ENCODE measurements at places on chromosomes 5 and 9.

GRCh38 chr9:18208166-18209059 lies 265.5 kb upstream of the ADAMTSL1 start:
- DNase-seq = no peak

DNA sequence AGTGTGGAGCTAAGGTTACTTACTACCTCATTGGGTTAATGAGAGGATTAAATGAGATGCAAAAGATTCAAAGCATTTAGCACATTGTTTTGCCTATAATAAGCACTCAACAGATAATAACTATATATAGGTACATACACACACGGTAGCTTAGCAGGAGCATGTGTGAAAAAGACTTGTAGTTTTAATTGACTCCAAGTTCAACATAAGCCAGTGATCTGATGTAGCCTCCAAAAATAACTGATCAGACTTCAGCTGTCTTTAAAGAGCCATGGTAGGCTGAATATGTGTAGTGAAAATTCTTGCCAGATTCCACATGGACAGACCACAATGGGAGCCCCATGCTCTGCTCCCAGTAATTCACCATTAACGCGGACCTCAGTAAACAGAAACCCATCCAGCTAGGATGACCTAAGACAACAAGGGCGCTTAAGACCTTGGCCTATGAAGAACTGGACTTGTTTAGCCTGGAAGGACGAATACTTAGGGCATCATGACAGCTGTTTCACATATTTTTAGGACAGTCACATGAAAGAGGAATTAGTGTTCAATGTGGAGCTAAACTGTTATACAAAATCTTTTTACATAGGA lies 115.1 kb upstream of the ZNF366 start:
- DNase-seq = no peak

- no peak for DNase-seq
Measured at GRCh38 chr9:91905991-91906469, 44.0 kb downstream of the ROR2 start.

DNA sequence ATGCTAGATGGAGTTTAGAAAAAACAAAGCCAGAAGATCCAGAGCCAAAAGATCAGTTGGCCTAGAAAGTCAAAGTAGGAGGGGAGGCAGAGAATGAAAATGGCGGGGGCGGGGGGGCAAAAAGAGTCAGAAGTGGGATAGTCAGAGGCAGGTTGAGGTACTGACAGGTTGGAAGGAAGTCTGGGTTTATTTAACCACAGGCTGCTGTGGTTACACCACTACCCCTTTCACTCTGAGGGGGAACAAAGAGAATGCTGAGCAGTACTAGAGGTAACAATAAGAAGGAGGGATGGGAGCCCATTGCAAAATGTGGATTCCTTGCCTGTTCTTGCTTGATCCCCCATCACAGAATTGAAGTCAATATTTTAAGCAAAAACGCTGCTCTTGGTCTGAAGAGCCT lies 111.8 kb downstream of the CAVIN4 start:
- DNase-seq = no peak

- DNase-seq = no peak
Measured at GRCh38 chr9:127178686-127179632, 56.5 kb upstream of the ANGPTL2 start.

DNA sequence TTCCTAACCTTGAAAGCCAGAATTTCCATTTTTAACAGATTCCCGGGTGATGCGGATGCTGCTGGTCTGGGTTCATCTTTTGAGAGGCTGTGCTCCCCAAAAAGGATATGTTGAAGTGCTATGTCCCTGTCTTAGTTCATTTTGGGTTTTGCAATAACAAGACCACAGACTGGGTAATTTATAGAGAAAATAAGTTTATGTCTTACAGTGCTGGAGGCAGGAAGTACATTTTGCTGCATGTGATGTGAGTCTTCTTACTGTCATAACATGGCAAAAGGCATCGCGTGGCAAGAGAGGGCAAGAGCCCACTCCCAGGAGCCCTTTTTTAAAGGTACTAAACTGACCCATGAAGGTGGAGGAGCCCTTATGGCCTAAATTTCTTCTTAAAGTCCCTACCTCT lies 114.1 kb downstream of the DAPK1 start:
- DNase-seq = no peak

DNA sequence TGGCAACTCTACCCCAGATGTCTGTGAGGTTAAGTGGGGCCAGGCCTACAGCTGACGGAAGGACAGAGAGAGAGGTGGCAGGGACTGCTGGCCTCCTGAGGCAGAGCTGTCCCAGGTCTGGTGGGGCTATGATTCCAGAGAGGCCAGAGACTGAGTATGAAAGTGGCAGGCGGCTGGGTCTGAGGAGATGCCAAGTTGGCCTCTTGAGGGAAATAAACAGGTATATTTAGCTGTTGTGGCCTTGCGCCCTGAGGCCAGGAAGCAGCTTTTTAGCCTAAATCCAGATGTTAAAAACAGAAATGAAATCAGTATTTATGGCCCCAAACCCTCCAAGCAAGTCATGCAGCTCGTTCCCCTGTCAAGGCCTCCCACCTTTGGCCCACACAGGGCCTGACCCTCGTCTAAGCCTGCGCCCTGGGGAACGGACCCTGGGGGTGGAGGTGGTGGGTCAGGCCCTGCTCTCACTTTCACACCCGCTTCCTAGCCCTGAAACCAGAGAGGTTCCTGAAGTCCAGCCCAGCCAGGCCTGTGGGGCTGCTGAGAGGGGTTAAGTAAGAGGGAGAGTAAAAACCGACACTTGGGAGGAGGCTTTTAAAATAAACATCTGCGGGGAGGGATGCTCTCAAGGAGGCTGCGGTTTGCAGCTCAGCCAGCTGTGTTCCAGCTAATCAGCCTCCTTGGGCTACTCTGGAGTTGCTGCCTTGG lies 18.7 kb downstream of the PCDHGC5 start:
- peak; percentile 25 for DNase-seq

DNA sequence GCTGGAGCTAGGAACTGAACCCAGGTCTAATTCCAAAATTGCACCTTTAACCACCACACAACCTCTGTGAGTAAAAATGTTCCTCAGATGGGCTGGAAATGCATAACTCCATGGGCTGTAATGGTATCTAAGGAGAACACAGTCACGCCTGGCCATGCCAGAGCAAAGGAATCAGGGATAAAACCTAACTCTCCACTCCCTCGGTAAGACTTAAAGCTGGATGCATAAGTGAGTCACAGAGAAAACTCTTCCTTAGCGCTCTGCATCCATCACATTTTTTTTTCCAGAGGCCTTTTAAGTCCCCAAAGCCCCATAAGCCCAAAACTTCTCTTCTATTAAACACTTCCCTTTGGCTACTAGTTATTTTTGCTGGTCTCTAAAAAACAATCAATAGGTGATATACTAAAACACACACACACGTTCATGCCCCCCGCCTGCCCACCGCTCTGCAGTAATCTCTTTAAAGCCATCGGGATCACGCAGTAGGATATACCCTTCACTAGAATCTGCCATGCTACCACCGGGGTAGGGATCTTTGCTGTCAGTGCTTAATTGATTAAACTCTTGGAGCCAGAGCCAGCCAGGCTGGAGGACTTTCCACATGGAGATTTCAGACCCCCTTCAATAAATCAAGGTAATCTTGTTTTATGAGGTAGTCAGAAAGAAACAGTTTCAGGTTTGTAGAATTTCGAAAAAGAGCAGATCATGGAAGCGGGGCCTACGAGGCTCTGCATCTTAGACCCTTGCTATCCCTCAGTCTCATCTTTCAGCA lies 212.9 kb downstream of the MAPKAP1 start:
- DNase-seq = no peak

DNA sequence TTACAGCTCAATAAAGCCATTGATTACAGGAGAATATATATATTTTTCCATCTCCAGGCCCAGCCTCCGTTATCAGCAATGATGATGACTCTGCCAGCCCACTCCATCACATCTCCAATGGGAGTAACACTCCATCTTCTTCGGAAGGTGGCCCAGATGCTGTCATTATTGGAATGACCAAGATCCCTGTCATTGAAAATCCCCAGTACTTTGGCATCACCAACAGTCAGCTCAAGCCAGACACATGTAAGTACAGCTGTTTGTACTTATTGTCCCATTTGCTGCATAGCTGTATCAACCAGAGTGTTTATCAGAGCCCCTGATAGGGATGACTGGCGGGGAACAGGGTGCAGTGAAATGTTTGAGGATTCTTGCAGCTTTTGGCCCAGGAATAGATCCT lies 197.7 kb downstream of the NTRK2 start:
- DNase-seq = no peak

DNA sequence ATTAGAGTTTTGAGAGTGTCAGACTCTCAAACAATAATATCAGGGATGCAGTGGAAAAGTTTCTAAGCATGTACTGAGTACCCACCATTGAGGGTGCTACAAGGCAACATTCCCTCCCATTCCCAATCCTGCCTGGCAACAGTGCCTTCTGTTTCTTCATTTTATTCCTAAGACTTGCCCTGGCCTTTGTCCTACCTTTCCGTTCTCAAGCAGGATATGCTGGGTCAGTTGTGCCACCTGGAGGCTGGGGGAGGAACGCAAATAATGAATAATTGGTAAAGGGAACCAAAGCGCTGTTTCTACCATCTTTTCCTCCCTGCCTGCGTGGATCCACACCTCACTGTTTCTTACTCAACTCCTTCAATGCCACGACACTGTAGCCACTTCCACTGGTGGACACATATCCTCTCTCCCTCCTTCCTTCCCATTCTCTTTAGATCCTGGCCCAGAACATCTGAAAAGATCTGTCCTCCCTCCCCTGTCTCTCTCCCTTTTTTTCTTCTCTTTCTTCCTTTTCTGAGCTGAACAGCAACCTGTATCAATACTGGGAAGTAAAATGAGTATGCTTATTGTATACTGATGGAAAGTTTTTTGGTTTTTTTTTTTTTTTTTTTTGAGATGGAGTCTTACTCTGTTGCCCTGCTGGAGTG lies 149.5 kb downstream of the C9orf152 start:
- no peak for DNase-seq

DNA sequence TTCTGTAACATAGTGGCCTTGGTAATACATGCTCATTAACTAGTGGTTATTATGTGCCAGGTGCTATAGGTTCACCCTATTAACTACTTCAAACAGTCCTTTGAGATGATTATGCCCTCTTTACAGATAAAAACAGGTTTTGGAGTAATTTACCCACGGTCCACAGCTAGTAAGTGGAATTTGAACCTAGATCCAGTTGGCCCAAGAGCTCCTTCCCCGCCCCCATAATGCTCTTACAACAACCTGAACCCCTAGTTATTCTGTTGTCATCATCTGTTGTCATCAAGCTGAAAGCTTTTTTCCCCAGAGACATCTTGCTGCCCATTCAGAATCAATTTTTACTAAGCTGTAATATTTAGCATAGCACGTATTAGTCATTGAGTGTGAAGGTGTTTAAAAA lies 23.2 kb downstream of the XPA start:
- no peak for DNase-seq

GRCh38 chr5:181136361-181136955 lies 5.5 kb upstream of the OR2V1 start:
- DNase-seq = no peak

- peak; percentile 84 for DNase-seq
Measured at GRCh38 chr9:113578882-113579282, 115.4 kb downstream of the RGS3 start.

GRCh38 chr5:77885519-77885918 lies 109.4 kb upstream of the TBCA start:
- no peak for DNase-seq

- DNase-seq = no peak
Measured at GRCh38 chr9:132147331-132147730, 14.5 kb upstream of the NTNG2 start.

DNA sequence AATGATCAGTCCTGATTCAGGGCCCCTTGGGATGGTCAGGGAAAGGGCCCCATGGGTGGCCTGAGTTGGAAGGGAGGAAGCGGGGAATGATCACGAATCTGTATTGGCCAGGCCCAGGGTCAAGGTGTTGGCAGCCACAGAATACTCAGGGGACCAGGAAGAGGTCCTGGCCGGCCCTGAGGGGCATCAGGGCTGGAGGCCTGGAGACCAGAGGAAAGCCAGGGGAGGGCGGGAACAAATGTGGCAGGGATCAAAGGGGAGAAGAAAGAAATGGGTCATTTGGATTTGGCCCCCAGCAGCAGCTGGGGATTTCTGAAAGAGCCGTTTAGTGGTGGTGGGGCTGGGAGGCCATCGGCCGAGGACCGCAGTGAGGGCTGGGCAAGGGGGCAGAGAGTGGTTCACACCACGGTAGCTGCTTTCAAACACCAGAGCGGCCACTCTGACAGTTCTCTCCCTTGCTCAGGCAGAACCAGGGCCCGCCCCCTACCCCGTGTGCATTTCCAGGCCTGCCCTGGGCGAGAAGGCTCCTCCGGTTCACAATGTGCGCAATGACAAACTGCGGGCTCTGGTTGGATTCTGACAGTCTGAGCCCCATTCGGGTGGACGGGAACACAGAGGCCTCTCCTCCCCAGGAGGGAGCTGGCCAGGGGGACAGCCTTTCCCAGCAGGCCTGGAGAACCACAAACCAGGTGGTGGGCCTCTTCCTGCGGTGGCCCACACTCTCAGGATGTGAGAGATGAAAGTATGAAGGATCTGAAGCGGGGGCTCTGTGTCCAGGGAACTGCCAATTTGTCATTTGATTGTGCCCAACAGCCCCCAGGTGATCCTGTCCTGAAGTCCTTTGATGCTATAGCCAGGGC lies 220.3 kb upstream of the IER5L start:
- DNase-seq = no peak

DNA sequence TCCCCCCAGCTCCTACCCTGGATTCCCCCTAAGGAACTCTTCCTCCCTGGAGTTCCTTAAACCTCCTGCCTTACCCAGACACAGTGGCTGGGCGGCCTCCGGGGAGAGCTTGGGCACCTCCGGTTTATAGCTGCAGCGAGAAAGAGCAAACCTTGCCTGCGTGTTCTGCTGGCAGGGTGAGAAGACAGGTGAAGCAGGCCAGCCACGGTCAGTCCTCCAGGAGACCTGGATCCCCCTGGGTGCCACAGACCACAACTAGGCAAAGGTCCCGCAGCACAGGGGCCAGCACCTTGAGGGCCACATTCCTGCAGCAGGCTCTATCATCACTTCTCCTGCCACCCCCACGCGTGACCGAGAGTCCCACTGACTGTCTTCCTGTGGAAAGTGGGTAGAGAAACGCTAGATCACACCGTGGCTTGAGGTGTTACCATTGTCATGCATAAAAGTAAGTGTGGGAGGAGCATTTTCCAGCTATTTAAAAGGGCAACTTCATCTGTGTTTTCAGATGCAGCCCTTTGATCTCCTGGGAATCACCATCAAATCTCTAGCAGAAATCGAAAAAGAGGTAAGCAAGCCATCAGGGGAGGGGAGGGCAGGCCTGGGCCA lies 130.2 kb upstream of the LMX1B start:
- no peak for DNase-seq

DNA sequence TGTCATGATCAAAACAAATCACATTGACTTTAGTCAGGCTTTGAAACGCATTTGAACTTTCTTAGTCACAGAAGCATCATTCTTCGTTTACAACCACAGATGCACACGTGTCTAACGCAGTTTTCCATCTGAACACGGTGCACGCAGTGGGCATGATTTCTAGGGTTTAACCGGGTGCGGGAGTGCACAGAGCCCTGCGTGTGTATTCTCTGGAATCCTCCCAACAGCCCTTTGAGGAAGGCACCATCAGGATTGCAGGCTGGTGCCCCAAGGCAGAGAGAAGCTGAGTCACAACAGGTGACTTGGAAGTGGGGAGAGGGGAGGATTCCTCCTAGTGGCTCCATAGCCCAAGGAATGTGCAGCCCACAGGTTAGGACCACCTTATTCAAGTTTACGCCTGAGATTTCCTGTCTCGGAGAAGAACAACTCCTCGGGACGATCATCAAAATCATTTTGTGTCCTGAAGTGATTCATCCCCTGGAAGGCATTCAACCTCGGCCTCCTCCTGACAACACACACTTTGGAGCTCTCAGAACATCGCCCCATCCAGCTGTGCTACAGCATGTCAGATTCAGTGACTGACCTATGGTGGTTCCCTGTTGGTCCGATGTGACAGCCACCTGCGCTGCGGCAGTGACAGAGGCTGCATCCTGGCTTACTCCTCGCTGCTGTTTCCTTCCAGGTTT lies 13.1 kb downstream of the ROPN1L start:
- no peak for DNase-seq
